ENCODE measurements at places on chromosomes 1 and 21.

DNA sequence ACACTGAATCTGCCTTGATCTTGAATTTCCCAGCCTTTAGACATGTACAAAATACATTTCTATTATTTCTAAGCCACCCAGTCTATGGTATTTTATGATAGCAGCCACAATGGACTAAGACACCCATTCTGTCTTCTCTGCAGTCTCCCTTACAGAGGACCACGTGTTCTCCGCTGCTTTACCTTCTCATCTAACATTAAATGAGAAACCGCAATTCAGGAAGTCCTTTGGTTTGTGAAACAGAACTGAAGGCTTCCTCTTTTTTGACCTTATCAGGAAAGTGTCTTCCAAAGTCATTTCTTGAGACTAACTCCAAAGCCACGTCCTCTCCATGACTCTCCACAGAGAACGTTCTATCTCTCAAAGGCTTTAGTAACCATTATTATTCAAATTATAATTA is 560.1 kb downstream of the OMA1 start:
- DNase-seq: no peak

DNA sequence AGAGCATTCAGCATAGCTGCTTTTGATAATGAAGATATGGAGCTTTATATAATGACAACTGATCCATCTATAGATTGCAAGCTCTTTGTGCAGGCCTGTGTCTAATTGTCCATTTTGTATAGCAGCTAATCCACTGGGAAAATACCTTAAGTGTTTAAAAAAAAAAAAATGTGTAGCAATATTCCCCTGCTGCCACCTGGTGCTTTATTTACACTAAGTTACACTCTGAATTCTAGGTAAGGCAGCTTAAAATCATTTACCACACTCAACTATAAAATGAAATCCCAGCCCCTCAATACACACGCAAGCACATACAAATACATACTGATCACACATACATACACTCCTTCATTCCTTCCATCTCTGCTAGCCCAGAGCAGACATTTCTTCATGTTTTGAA is 49.1 kb upstream of the BCL9 start:
- no peak for DNase-seq

DNA sequence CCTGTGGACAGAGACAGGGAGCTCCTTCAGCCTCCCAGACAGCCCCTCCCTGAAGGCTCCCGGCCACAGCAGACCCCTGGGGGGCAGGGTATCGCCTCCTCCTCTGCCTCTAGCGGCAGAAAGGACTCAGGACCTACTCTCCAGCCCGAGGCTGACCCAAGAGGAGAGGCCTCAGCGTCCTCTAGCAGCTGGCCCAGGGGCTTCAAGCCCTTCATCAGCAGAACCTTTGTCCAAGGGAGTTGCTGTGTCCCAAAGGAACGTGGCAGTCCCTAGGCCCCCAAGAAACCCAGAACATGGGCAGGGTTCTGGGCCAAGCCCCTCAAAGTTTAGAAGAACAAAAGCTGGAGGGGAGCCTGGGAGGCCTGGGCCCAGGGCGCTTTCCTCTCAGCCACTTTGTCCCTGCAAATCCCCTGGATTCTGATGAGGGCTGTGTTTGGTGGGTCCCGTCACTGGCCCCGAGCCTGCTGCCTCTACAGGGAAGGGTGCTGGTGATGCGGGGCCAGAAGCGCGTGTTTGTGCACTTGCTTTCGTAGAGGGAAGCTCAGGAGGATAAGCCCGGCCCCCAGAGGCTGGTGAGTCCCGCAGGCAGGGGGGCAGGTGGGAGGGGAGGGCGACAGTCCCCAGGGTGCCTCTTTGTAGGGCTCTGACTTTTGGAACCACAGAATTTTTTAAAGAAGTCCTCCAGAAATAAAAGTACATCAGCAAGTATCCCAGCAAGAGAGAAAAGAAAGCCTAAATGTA is 13.3 kb downstream of the ITGB2 start:
- no peak for DNase-seq

- no peak for DNase-seq
These were observed 39.4 kb downstream of the OR10Z1 start for GRCh38 chr1:158644449-158644848.

DNA sequence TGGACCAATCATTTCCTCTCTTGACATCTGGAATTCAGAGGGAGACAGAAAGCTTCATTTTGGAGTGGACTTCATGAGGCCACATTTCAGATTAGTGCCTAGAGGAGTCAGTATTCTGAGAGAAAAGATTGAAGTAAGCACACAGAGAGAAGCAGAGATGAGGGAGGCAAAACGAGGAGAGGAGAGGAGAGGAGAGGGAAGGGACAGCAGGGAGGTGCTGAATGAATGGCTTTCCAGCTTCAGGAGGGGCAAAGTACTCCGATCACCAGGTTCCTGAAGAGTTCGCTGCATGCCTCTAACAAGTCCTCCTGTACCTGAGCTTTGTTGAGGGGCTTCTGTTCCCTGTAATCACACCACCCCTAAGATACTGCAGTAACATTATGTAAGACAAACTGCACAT is 76.0 kb downstream of the NRIP1 start:
- DNase-seq: no peak

DNA sequence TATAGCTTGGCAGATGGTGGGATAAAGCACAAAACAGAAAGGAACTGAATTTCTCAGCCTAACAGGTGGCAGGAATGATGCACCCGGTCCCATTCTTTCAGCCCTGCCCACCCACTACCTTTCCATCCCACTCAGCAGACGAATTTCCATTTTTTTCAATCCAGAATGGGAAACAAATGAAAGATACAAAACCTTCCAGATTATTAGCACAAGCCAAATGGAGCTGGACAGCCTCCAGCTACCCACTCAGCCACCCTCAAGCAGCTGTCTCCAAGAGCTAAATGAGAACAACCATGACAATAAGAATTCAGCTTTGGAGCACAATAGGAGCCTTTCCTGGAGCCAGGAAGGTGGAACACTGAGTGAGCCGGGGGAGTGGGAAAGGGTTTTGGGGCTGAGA is 96.3 kb upstream of the ST6GALNAC5 start:
- DNase-seq: no peak

- DNase-seq: no peak
These were observed 14.5 kb downstream of the BRINP2 start for GRCh38 chr1:177185209-177185608.

DNA sequence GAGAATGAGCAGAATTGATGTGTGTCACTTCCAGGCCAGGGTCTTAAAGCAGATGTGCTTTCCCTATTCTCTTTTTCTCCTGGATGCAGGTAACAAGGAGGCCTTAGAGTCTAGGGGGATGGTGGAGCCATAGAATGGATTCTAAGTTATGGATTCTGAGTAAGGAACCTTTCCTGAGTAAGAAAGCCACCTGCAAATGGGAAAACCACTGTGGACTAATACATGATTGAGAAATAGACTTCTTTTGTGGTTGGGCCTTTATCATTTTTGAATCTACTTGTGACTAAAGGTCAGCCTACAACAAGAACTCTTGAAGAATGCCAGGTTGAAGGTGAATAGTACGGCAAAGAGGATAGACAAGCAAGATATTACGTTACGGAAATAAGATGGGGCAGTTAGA is 116.1 kb downstream of the CDC7 start:
- no peak for DNase-seq

GRCh38 chr1:75953461-75953860 is 21.3 kb upstream of the ASB17 start:
- no peak for DNase-seq

GRCh38 chr1:156726549-156727226 is 1.6 kb upstream of the METTL25B start:
- peak; percentile 65 for DNase-seq

GRCh38 chr1:225949041-225949440 is 8.0 kb upstream of the LEFTY2 start:
- no peak for DNase-seq

- DNase-seq: no peak
These were observed 83.1 kb upstream of the CSF3R start for GRCh38 chr1:36565576-36566501.

DNA sequence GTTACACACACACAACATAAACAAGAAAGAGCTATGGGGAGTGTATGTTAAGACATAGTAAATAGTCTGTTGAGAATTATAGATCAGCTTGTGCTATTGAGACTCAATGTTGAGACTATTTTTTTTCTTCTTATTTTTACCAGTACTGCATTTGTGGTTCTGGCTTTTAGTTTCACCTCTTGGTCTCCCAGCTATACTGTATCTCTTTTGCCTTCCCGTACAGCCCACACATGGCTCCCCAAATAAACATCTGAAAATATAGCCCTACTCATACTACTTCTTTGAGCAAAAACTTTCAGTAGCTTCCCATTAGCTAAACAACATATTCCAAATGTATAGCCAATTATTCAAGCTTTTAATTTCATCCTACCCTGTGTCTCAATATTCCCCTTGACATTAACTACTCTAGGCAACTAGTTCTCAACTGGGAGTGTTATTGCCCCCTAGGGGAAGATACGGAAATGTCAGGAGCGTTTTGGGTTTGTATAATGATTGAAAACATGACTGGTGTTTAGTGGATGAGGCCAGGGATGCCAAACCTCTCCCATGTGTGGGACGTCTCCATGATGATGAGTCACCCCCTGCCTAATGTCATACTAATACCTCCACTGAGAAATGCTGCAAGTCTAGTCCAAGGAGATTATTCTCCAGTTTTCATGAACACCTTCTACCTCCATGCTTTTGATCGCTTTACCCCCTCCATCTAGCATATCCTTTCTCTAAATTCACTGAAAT is 6.8 kb downstream of the RPE65 start:
- peak; percentile 2 for DNase-seq

- DNase-seq: no peak
These were observed 17.8 kb downstream of the DYRK1A start for GRCh38 chr21:37384416-37384815.

Data from CD4-positive, alpha-beta T cell treated with Interleukin-12 subunit alpha and Interleukin-12 subunit beta, for 1 hour (primary cell).